Stimulated activated CD8-positive, alpha-beta memory T cell treated with anti-CD3 and anti-CD28 coated beads, Interleukin-12 subunit alpha, Interleukin-12 subunit beta, amount 100 ng/mL, for 1 hour (primary cell): ENCODE measurements at places on chromosomes 12 and 14.

DNA sequence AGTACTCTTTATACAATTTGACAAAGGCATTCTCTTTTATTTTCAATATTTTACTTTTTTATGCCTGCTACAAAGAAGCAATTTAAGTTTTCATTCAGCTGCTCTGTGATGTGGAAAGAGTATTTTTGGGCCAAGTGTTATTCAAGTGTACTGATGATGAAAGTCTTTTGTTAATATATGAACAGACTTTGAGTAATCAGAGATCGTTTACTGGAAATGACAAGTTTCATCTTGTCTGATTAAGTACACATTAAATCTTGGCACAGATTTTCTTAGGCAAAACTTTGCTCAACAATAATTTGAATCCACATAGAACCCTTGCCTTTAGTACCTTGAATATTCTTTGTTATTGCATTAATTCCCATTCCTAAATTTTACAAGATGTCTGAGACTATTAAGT is 13.3 kb upstream of the PZP start:
- DNase-seq, result no peak

- DNase-seq, result no peak
Observed at GRCh38 chr14:61076556-61076955, 95.5 kb downstream of the SLC38A6 start.

- DNase-seq, result no peak
Observed at GRCh38 chr14:104306450-104307040, 168.2 kb downstream of the KIF26A start.

DNA sequence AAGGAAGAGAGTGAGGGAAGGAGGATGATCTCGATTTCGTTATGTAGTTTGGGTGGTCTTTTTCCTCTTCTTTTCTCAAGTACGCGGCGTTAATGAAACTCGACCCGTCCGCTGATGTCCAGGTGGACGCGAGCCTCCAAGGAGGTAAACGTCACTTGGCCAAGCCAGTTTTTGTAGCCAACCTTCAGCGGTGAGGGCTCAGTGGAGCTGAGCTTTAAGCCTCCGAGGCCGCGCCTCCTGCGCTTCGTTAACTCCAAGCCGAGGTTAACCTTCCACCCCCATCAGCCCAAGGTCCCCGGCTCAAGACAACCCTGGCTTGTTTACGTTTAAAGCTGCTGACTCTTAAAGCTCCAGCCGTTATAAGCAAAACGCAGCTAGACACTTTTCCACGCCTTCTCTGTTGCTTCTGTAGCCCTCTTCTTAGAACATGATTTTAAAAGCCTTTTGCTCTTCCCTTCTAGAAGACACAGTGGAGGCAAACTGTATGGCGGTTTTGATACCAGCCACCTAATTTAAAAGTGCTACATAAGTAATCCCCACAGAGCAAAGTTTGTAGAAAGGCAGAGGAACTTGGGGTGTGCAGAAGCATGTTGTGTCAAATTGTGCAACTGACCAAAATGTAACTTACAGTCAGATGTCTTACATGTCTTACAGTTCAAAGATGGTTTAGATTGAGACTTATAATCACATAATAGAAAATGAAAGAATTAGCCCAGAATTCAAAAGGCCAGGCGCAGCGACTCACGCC is 923 bp upstream of the ITPR2 start:
- peak; percentile 10 for DNase-seq

DNA sequence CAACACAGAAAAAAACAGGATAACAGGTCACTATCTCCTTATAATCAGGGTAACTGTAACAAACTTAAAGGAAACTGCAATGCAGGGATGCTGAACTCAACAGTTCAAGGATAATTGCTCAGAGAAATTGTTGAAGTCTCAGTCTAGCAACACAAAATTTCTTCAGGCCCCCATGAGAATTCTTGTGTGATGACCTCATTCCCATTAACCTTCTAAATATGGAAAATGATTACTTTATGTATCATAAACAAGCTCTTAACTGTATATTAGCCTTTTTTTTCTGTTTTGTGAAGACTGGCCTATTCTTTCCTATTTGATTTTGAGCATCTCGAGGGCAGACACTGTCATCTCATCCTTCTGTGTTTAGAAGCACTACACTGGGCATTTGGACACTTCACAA is 47.1 kb downstream of the IGF1 start:
- DNase-seq, result no peak

GRCh38 chr12:94460616-94460959 is 921 bp upstream of the CEP83 start:
- DNase-seq, result no peak

GRCh38 chr12:128810182-128811127 is 13.3 kb downstream of the SLC15A4 start:
- DNase-seq, result no peak

DNA sequence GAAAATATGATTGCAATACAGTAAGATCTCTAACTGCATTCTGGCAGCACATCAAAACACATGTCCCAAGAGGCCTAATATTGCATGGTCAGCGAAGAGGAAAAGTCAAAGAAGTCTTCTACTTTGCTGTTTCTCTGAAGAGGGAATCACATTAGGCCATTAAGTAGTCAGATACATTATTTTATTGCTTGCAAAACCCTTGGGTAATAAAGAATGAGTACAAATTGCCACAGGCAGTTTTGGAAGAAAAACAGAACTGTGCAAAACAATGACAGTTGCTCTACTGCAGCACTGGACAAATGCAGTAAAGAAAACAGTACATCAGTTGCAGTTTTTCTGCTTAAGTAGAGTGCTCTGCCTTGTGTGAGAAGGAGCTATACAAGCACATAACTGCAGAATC is 211.9 kb downstream of the MED13L start:
- no peak for DNase-seq

- no peak for DNase-seq
Observed at GRCh38 chr14:105774001-105774400, 247.6 kb downstream of the TMEM121 start.

- no peak for DNase-seq
Observed at GRCh38 chr12:69987579-69988091, 162.6 kb downstream of the MYRFL start.

DNA sequence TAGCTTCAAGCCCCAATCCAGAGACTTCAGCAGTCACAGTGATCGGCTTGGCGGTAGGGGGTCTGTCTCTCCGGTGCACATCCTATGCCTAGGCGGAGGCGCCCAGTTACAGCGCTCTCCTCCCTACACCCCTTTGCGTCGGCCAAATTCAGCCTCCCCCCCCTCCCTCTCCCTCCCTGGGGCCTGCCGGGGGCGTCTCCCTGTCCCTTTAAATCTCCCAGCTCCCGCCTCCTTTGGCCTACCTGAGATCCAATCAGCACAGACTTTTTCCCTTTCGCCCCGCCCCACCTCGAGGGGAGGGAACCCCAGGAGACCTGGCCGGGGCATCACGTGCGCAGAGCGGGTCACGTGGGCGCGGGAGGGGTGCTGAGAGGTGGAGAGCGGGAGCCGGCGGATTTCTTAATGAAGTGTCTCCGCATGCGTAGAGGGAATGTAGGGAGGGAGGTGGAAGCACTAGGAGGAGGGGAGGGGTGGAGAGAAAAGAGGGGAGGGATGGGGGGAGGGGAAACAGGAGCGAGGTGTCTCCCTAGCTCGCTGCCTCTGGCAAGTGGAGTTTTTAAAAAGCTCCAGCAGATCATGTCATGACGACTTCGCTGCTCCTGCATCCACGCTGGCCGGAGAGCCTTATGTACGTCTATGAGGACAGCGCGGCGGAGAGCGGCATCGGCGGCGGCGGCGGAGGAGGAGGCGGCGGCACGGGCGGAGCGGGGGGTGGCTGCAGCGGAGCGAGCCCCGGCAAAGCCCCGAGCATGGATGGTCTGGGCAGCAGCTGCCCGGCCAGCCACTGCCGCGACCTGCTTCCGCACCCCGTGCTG is at the start of gene HOXC13:
TSS of gene HOXC13 (plus strand) at position 506 of the 815 bp plus-strand sequence. CDS start at position 582, 76 bp downstream.
- DNase-seq, result no peak

DNA sequence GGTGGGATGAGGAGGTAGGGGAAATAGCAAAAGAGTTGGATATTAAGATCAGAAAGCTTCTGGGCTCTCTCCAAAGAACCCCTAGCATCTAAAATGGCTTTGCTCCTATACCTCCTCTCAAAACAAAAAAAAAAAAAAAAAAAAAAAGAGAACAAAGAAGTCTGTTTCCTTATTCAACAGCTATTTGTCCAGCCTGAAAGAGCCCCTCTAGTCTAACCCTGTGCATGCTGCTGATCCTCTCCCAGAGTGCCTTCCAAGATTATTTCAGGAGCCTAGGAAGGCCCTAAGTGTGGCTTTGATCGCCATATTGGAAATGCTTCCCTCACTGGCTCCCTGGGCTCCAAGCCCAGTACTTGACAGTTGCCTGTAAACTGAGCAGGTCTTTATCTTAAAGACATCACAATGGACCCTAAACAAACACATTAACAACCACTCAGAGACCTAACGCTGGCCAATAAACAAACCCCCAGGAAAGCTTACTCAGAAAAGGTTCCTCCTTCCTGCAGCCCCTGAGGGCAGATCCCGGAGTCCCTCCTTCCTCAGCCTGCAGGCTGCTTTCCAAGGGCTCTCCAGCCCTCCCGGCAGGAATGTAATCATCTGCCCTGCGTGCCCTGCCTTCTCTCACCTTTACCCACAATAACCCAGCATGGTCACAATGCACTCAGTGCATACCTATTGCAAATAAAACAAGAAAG is 17.4 kb upstream of the COL2A1 start:
- DNase-seq, result no peak

- DNase-seq, result peak; percentile 70
Observed at GRCh38 chr14:21557084-21557901, 22.6 kb downstream of the OR10G3 start.

DNA sequence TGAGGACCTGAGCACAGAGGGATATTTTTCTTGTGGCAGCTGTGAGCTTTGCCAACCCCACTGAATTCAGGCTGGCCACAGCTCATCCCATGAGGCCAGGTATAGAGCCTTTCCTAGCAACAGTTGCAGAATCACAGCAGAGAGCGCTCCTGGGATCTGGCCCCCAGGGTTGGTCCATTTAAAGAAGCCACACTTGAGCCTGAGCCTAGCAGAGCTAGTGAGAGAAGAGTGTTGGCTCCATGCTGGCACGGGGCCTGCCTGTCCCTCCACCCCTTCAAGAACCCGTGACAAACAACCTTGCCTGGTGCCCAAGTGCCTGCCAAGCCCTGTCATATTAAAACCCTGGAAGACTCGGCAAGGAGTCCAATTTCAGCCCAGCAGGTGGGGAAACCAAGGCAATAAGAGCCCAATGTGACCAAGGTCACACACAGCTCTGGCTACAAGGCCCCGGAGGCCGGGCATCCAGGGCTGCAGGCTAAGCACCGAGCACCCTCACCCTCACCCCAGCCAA is 91.6 kb downstream of the LRRC74A start:
- DNase-seq, result no peak

GRCh38 chr12:94145191-94145983 is 3.0 kb upstream of the PLXNC1 start:
- DNase-seq, result no peak

DNA sequence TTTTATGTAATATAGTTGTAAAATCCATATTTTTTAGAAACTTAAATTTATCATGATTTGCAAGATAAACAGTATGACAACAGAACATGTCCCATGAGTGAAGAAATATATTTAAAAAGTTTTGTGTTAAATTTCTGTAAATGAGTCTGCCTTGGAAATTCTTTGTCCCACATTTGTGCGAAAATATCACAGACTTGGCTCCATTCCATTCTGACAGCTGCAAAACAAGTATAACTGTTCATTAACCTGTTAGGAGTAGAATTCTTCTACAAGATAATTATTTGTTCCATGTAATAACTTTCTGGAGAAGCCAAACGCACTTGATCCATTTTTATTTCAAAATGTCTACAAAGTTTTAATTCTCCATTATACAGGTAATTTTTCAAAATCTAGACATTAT is 37.9 kb downstream of the MDM1 start:
- no peak for DNase-seq

DNA sequence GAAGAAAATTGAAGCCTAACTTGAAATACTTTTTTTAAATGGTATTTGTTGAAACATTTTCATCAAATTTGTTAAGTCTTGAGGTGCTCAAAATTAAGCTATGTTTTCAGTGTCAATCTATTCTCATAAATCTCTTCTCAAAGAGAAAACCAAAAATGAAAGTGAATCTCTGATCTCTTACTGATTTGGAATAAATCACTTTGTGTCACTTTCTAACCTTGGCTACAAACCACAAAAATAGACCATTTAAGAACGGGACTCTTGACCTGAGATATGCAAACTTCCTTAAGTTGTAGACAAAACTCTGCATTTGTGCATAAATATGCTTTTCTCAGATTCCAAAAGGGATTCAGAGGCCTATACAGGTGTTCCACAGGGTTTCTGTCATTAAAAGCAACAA is 192.9 kb downstream of the SEC23A start:
- DNase-seq, result no peak

- no peak for DNase-seq
Observed at GRCh38 chr12:94732367-94732990, 82.1 kb upstream of the TMCC3 start.
